Endothelial cell of umbilical vein (primary cell): ENCODE measurements at places on chromosomes 4 and X. TPM values are rescaled to one million over a fixed set of nuclear protein-coding genes. Genes with fewer than 3 reads are reported as not detected.

Gene FOXR2
- polyA plus RNA-seq, result not detected in 2 replicates

GRCh38 chr4:142408003-142408441 is 438.1 kb downstream of the INPP4B start:
- peak; percentile 55 for DNase-seq

- DNase-seq, result no peak
Measured at GRCh38 chr4:135724421-135724820, 1522.8 kb upstream of the PABPC4L start.

DNA sequence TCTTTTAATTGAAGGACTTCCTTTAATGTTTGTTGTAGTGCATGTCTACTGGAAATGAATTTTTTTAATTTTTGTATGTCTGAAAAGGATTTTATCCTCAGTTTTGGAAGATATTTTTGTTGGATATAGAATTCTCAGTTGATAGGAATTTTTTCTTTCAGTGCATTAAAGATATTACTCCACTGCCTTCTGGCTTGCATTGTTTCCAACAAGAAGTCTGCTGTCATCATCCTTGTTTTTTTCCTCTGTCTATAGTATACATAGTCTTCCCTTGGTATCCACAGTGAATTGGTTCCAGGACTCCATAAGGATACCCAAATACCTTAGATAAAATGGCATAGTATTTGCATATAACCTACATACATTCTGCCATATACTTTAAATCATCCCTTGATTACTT is 33.5 kb downstream of the SCD5 start:
- no peak for DNase-seq
